ENCODE measurements at places on chromosomes 7 and 10.

DNA sequence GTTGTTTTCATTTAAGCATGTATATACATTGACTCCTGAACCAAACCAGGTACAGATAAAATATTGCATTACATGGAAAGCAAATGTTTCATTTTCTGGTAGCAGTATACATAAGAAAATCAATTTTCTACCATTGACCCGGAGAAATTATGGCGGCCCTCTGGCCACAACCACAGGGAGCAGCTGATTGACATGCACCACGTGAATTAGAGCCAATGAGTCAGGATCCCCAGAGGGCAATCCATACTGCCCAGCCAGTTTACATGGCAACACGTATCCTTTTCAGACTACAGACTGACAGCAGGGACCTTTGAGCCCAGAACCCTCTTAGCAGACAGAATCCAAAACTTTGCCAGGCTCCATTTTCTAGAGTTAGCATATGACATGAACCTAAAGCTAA is 272.2 kb upstream of the NEBL start:
- no peak for DNase-seq

DNA sequence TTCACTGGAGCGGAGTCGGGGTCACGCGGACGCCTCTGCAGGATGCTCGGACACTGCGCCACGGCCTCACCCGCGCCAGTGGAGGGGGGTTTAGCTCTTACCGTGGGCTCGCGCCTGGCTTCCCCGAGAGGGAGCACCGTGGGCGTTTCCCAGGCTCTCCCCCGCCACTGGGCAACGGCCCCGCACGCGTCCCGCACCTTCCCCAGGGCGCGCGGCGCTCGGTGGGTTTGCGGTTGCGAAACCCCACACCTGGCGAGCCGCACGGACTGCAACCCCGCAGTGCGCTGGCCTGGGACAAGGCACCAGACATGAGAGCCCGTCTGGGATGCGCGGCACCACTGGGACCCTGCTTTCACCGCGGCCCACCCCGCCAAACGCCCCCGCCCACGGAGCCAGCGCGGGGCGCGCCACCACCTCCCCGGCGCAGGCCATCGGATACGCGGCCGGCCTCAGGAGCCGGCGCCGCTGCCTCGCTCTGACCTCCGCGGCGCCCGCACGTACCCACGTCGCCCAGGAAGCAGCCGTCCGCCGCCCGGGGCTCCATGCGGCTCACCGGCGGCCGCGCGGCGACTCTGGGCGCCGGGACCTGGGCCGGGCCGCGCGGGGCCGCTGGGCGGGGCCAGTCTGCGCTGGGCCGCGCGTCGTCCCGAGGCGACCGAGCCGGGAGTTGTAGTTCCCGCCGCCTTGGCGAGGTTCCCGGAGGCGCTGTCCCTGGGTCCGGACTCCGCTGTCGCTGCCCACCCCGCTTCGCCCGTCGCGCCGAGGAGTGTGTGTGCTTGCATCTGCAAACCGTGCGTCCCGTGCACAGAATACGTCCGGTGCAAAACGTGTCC is at the start of gene ASB13:
Gene ASB13, minus strand, starts transcription at position 588 of the 833 bp plus-strand sequence. Its CDS starts 44 bp downstream, at position 544.
- peak; percentile 20 for DNase-seq

GRCh38 chr10:125231116-125231812 is 70.9 kb upstream of the CTBP2 start:
- no peak for DNase-seq

DNA sequence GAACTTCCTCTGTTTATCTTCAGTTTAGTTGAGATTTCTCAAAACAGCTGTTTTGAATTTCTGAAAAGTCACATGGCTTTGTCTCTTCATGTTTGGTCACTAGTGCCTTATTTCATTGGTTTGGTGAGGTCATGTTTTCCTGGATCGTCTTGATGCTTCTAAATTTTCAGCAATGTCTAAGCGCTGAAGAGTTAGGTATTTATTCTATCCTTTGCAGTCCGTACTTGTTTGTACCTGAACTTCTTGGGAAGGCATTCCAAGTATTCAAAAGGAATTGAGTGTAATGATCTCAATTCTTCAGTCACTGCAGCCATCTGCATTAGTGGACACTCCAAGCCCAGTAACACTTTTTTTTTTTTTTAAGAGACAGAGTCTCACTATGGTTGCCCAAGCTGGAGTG is 67.7 kb downstream of the HERC4 start:
- no peak for DNase-seq

DNA sequence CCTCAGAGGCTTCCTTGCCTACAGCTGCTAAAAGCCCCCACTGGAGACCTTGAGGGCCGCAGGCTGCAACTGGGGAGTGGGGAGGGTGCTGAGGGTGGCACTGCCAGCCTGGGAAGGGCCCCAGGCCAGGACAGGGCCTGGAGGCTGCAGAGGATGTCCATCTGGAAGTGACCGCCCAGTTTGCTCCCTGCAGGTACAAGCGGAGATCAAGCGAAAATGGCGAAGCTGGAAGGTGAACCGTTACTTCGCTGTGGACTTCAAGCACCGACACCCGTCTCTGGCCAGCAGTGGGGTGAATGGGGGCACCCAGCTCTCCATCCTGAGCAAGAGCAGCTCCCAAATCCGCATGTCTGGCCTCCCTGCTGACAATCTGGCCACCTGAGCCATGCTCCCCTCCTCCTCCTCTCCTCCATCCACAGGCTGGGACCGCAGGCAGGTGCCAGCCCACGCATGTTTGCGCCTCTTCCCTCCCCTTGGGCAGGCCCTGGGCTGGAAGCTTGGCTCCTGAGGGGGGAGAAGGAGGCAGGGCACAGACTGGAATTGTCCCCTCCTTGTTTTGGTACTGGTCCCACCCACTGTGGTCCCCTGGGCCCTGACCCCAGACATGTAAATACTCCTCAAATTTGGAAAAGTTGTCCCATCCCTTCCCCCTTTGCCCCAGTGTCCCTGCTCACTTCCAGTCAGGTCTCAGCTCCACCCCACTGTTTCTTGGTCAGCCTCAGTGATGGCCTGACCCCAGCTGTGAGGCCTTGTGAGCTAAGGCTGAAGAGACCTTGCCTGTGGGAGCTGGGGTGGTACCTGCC is 54.4 kb downstream of the ADCYAP1R1 start:
- no peak for DNase-seq

DNA sequence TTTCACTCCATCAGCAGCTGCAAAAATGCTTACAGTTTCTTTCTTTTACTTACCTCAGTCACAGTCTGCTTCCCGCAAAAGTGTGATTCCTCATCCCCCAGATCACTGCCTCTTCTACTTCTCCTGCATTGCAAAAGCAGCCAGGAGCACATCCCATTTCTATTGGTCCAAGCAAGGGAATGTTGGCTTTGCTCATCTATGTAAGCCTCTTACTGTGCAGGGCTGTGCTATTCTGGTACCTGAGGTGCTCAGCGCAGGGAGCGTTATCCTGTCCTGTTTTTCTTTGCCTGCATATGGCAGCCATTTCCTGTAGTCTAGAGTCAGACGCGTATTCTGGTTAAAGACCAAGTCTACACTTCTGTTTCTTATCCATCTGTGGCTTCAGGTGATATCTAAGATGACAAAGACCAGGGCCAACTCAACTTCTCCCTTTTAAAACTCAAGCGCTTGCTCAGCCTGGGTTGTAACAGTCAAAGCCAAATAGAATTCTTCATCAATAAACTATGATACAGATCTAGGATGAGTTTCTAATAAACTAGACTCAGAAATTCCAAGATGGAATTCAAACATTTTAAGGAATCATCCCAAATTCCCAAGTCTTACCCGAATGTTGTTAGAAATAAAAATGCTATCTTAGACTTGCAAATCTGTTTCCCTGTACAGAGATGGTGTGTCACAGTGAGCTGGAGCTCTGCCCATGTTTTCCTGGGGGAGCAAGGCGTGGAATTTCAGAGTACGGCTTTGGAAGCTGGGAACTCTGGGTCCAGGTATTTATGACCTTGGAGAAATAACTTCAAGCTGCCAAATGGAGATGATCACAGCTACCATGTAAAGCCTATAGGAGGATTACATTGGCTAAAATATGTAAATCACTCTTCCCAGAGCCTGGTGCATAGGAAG is 6.1 kb upstream of the RBM17 start:
- no peak for DNase-seq

GRCh38 chr10:15455456-15455855 is 84.4 kb upstream of the FAM171A1 start:
- no peak for DNase-seq

DNA sequence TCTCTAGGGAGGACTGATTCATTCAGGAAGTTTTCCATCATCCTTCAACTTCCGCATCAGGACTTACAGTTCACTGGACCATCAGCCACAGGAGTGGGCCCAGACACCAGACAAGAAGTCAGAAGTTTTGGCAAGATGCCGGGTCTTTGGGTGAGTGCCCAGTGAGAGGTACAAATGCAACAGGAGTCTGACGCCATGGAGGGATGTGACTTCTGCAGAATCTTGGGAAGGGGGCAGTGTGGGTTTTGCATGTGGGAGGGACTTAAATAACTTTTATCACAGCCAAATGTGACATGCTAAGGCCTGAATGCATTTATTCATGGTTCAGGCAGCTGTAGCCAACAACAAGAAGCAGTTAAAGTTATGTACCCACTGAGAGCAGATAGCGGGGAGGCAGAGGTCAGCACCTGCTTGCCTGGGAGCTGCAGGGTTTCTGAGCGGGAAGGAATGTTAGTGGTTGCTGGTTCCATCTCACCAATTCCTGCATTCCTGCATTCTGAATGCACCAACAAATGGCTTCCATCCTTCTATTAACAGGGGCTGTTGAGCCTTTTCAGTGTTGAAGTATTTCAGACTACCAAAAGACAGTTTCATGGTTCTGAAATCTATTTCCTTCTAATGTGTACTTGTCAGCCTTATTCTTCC is 375.2 kb downstream of the PAXIP1 start:
- no peak for DNase-seq

DNA sequence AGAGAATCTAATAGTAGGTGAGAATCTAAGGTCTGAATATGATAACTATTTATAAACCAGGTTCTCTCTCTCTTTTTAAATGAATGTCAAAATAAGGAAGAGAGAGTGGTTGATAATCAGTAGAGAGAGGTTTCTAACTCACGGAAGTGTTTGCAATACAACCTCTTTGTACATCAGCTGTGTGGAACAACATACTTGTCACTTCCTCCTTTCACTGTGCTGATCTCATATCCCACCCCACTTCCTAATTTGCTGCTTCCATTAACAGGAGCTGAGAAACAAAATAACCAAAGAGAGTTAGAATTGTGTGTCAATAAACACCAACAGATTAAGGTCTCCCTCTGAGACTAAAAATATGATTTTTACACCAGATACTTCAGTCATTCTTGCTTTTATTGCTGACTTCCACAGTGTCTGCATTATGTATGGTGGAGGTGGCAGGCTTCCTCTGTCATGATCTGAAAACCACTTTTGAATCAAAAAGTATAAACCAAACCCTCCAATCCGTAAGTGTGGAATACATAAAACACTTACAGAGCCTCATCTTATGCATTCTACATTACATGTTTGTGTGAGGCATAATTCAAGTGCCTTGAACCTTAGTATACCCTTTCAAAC is 25.0 kb downstream of the CACUL1 start:
- DNase-seq = no peak

DNA sequence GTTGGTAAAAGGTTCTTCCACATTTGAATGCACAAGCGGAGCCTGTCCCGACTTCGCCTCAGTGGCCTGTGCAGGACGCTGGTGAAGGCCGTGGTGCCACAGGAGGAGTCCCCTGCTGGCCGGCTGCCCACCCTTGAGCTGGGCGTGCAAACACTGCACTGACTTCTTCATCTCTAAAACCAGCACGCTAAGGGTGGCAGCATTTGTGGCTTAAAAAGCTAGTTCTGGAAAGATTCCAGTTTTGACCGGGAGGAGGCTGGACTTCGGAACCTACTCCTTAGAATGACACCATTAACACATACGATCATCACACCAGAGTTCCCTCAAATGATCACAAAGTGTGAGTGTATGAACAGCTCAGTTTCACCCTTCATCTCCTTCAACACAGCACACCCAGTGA is 102.4 kb downstream of the SMURF1 start:
- DNase-seq = no peak

- no peak for DNase-seq
Measured at GRCh38 chr7:101625031-101625791, 3.9 kb downstream of the MYL10 start.

DNA sequence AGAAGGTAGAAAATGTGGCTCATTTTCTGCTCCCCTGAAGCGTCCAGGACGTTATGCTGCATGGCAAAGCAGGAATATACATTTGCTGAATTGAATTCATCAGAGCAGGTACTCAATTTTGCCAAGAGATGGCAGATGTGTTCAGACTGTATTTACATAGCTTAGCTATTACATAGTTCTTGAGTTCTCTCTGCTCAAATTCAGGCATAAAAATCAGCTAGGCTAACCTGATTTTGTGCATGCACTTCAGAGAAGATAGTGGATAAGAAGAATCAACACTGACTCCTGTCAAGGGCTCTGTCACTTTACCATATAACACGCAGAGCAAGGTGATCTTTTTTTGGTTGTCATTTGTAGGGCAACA is 209.2 kb upstream of the FAM3C start:
- no peak for DNase-seq

Measured in activated CD4-positive, alpha-beta T cell treated with anti-CD3 and anti-CD28 coated beads, Interleukin-2, amount 50 U/mL, for 1 hour (primary cell).